ENCODE measurements at places on chromosomes 7 and 10.
A peak's percentile ranks its signal among the peaks of the same experiment; 100 is the strongest.

DNA sequence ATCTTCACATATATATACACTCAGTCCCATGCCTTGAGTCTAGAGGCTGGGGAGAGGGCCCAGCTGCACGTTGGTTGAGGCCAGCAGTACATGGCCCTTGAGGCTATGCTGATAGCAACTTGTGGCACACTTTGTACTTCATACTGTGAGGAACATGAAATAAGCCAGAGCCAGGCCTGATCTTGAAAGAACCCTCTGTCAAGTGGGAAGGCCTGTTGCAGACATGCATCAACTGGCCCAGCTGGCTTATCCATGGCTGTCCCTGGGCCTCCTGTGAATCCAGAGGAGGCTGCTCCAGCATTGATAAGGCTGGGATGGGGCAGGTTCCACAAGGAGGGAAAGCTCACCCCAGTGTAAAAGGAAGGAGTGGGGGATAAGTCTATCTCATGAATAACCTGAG lies 140.4 kb downstream of the NRF1 start:
- no peak for DNase-seq

- no peak for DNase-seq
Observed at GRCh38 chr7:104040666-104041065, 51.2 kb upstream of the RELN start.

- no peak for DNase-seq
Observed at GRCh38 chr7:149856583-149856982, 17.2 kb upstream of the ATP6V0E2 start.

DNA sequence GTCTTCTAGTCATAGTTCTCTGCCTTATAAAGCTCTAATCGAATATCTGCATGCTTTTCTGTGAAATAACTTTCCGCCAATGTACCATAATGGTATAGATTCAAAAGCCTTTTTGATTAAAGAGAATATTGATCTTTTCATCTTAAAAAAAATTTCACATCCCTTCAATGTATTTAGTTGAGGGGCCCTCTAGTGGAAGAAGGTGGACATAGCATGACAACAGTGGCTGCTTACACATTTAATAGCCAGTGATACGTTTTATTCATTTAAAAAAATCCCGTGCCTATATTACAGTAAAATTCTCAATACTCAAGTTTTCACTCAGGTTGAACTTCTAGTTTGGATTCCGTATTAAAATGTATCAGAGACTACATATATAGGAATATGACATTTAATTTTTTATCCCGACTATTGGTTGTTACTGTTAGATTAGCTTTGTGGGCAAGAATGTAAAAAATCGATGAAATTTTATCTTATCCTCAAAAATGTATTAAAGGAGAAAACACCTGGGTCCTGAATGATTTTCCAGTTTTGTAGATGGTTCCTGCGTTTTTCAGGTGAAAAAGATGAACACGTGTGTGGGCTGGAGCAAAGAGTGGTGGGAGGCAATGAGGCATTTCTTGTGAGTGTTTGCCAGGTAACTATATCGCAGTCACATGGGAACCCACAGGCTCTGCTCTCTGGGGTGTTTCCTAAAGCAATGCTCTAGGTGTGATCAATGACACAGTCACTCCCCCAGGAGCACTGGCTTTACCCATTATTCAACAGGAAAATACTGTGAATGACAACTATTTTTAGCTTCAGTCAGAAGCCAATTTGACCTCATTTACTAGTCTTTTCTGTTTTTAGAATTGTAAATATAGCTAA lies 24.1 kb upstream of the PNLIP start:
- peak; percentile 49 for DNase-seq

DNA sequence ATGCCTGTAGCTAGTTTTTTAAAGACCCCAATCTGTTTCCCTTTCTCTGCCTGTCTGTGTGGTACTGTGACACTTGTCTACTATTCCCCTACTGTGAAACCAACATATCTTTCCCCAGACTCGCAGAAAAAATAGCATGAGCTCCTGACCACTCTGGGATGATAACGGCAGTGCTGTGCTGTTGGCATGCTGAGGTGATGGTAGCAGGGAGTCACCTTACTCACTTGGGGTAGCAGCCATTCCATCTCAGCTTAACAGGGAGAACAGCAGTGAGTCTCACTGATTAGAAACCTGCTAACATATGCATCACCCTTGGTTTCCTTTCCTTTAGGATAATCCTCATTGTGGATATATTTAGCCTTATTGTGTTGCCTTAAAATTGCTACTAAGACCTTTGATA lies 469.6 kb upstream of the FZD8 start:
- no peak for DNase-seq

- no peak for DNase-seq
Observed at GRCh38 chr10:23325132-23325531, 19.5 kb downstream of the C10orf67 start.

DNA sequence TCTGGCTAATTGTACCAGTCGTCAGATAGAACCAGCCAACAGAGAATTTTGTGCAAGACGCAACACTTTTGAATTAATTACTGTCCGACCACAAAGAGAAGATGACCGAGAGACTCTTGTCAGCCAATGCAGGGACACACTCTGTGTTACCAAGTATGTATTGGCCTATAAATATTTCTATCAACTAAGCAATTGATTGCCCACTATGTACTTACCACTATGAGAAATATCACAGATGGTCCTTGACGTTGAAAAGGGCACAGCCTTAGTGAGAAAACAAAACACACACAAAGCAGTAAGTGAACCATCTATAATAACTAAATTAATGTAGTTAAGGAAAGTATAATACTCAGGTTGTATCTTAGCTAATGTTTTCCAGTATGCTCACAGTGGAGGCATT lies 60.0 kb downstream of the ANLN start:
- no peak for DNase-seq

DNA sequence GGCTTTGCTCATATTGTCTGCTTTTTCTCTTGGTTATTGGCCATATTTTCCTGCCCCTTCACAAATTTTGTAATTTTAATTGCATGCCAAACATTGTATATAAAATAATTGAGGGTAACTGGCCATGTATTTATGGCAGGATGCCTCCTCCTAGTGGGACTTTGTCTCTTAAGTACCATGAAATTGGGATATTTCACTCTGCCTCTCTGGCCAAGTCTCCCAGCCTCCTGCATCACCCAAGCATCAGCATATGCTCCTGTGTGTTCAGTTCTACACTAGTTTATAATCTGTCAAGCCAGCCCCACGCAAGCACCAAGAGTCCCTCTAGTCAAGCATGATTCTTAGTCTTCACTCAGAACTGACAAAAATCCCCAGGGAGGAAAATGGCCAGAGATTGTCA lies 44.2 kb upstream of the FHIP2A start:
- no peak for DNase-seq

DNA sequence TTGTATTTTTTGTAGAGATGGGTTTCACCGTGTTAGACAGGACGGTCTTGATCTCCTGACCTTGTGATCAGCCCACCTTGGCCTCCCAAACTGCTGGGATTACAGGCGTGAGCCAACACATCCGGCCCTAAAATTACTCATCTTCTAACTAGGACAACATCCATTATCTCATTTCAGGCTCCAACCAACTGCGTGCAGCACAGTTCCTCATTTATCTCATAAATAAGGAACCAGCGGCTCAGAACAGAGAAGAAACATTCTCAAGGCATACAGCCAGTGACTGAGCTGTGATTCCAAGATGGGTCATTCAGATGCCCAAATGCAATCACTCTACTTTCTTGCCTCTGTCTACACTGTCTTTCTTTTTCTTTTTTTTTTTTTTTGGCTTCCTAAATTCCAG lies 356.1 kb downstream of the ELMO1 start:
- DNase-seq: no peak

GRCh38 chr10:77855404-77856155 lies 71.0 kb downstream of the DLG5 start:
- no peak for DNase-seq

- DNase-seq: no peak
Observed at GRCh38 chr7:499853-500485, 19.7 kb downstream of the PDGFA start.

DNA sequence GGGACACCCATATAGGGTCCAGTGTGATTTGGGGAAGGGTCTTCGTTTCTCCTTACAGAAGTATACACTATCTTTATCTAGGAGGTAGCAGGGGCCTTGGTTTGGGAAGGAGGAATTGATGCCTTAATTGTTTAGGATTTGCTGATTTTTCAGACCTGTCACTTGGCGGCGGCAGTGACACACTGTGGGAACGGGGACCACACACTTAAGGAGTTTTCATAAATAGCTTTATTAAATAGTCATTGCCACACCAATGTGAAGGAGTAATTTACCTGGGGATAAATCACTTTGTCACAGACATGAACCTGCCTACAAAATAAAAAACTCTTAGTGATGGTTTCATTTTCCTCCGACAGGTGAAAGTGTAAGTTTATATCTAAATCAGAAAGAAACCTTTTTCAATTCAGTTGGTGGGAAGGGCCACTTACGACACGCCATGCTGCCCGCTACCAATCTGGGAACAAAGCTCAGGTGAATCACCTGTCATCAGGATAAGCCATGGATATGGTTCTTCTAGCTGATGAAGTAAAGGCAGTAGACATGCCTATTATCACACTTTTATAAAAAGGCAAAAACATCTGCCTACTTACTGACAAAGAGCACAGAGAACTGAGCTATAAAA lies 12.3 kb upstream of the ENO4 start:
- DNase-seq: no peak

DNA sequence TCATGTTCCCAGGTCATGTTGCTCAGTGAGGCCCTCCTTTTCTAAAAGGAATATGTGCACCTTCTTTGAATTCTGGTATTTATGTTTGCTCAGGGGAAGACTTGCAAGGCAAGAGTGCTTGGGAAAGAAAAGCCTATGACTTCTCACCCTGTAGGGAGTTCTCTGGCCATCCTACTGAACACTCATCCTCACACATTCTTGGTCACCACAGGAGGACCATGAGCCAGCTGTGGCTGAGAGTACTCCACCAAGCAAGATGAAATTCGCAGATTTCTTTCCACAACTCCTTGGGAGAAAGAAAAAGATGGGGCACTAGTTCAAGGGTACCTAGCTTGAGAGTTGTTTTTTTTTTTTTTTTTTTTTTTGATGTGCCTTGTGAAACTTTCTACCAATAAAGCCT lies 179.6 kb downstream of the FZD1 start:
- no peak for DNase-seq

- no peak for DNase-seq
Observed at GRCh38 chr10:117136391-117136975, 1.6 kb downstream of the VAX1 start.

DNA sequence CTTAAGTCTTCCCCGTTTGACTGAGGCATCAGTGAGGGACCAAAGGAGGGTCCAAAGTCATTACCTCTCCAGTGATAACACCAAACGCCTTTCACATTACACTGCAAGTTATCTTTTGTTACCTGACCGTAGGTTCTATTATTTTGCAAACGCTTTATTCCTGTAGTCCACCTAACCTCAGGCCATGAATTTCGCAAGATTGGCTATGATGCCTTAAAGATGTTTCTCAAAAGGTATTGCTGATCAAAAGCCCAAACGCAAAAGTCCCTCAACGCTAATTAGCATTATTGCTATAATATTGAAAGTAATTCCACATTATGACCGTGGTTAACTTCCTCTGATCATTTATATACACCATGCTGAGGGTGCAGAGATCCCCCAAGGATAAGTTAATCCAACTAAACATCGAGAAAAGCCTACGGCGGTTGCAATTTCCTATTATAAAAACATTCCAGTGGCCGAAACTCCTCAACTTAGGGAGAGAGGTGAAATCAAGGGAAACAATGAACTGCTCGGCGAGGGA lies 649 bp downstream of the DNA2 start:
- no peak for DNase-seq

DNA sequence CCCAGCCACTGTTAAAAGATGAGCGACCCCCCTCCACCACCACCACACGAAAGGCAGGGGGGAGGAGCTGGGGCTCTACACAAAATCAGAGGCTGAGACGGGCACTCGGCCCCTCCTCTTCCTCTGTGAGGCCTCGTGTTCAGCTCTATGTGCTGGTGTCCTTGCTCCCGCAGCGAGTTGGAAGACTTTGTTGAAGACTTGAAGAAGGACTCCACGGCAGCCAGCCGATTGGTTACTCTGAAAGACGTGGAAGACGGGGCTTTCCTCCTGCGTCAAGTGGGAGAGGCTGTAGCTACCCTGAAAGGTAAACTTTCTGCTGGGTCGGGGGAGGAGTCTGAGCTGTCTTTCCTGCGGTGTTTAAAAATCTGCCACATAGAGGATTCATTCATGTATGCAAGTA lies 203.7 kb downstream of the ARHGAP21 start:
- no peak for DNase-seq

DNA sequence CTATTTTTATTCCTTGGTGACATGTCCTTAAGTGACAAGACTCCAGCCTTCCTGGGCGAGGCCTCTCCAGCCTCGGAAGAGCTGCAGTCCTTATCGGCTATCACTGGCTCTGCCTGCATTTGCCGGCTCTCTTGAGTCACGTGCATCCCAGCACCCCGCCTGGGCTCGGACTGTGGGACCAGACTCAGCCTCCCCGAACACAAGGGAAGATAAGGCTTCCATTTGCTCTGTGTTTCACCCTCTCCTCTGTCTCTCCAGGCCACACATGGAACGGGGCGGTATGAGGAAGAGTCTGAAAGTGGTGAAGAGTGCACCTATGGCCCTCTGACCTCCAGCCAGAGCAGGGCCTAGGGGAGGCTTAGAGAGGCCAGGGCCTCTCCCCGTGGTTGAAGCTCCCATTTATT lies 4.7 kb downstream of the GDF2 start:
- no peak for DNase-seq

DNA sequence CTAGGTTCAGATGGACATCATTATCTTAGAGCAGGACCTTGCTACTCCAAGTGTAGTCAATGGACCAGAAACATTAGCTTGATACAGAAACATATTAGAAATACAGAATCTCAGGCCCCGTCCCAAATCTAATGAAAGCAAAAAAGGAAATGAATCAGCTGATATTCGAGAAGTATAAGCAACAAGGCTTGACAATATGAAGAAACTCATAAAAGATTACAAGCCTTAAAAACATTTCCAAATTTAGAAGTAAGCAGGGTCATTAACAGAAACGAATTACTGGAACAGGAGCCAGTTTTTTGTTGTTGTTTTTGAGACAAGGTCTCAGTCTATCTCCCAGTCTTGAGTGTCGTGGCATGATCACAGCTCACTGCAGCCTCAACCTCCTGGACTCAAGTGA lies 40.5 kb upstream of the GSAP start:
- DNase-seq: no peak

DNA sequence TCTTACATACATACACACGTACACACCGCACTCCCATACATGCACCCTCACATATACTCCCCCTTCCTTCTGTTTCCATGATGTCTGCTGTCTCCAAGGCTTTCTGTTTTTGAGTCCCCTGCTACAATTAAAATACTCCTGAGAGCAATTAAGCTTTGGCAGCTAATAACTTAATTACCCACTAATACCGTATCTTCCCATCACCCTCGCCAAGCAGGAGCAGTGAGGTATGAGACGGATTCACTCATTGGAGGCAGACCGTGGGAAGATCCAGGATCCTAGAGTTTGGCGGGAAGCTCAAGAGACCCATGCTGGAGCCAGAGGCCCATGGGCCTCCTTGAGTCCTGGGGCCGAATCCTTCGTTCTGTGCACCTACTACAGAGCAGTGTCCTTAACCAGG lies 1.7 kb upstream of the CALN1 start:
- DNase-seq: no peak

DNA sequence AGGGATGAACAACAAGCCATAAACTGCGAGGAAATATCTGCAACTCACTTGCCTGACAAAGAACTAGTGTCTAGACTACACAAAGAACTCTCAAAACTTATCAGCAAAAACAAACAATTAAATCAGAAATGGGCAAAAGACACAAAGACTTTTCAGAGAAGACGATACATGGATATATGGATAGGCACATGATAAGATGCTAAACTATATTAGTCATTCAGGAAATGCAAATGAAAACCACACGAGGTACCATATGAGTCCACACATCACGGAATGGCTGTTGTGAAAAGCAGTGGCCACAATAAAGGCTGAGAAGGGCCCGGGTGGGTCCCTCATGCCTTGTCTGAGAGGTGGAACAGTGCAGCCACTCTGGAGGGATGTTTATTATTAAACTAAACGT lies 267.8 kb downstream of the WDR37 start:
- no peak for DNase-seq

All from nephron progenitor cell (in vitro differentiated cells).